Hypothalamus (tissue), 51 donors: ENCODE measurements at places on chromosomes 2 and 18.

DNA sequence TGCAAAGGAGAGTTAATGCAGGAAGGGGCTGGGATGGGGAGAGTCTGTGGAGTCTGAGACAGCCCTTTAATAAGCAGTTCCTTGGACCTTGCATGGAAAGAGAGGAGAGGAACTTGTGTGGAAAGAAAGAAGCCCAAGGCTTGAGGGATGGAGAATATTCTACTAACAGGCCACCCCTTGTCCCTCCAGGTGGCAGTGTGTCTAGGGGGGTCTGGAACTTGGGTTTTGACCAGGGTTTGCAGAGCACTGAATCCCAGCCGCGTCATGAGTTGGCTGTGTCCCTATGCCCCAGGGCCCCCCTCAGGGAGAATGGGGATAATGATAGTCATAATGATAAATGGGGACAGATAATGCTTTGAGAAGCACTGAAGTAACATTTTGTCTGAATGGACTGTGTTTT lies 15.0 kb downstream of the TCF7L1 start:
- DNase-seq, result no peak

DNA sequence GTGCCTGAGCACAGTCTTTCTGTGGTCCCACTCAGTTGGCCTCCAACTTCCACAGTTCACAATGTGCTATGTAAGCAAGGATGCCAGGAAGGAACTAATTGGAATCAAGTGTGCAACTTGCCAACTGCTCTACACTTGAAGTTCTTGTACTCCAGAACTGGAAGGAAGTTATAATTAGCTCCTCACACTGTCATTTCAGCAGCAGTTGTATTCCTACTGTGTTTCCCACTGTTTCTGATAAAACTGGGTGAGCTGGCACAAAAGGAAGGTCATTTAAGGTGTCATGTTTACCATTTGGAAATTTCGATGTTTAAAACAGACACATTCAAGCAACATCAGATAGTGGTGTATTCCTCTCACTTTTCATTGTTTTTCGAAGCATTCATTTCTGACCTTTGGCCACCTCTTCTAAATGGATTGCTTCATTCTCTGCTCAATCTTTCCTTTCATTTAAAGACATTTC lies 84.2 kb downstream of the ANTXR1 start:
- no peak for DNase-seq

- DNase-seq, result peak; percentile 90
Measured at GRCh38 chr2:43219383-43220228, 6.8 kb downstream of the ZFP36L2 start.

DNA sequence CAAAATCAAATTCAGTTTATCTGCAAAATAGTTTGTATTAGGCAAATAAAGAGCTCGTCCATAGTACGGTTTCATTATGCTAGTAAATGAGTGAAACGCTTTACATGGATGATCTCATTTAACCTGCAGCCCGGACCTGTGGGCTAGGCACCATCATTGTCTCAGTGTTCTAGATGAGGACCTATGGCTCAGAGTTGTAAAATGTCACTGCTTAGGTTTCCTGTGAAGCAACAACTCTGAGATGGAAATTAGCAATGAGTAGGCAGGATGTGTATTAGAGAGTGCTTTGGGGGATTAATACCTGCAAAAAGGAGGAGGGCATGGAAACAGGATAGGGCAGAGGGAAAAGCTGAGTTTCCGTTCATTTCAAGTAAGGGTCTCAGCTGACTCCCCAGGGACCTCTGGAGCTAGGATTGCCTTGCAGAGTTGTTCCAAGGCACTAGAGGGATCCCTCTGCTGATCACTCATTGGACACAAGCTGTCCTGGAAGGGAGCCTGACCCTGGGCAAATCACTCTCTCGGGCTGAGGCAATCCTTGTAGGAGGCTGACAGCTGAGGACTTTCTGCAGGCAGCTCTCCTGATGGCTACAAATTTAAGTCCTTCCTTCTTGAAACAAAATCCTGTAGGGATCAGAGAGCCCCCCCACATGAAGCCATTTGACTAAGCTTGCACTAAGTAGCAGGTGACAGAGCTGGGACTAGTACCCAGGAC lies 58.8 kb upstream of the SIX2 start:
- DNase-seq, result no peak

DNA sequence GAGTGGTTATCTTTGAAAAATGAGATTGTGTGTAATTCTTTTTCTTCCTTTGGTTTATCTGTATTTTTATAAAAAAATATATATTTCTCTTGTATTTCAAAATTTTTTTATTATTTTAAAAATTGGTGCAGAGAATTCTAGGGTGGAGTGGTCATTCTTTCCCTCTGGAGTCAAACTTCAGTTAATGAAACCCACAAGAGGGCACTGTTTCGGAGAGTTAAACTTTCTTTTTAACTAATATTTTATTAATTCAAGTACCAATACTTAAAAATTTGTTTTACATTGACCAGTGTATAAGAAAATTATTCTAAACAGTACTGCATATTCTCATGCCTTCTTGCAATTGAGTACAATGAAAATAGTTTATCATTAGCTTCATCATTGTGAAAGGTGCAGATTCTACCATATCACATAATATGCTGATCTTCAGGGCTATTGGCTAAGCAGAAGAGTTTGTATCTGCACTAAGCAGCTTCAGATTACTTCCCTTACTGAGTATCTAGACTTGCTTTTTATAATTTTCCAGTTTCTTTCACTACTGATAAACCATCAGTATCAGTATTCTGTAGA lies 50.1 kb downstream of the HS1BP3 start:
- no peak for DNase-seq

DNA sequence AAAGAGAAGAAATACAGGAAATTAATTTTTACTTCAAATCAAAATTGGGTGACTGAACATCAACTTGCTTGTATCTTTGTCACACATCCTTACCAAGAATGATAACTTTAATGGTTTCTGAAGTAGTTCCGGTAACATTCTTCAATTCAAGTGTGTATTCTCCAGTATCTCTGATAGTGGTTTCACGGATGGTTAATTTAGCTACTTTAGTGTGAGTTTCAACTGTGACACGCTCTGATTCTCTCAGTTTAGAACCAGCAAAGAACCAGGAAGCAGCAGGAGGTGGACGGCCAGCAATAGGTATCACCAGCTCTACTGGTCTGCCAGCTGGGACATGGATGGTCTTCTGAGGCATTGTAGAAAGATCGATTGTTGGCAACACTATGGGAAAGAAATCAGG lies 62.3 kb downstream of the PLEKHA3 start:
- DNase-seq, result no peak

- no peak for DNase-seq
Measured at GRCh38 chr2:15937882-15938802, 2.2 kb upstream of the MYCN start.

- no peak for DNase-seq
Measured at GRCh38 chr2:75562513-75562864, 1.8 kb upstream of the EVA1A start.

DNA sequence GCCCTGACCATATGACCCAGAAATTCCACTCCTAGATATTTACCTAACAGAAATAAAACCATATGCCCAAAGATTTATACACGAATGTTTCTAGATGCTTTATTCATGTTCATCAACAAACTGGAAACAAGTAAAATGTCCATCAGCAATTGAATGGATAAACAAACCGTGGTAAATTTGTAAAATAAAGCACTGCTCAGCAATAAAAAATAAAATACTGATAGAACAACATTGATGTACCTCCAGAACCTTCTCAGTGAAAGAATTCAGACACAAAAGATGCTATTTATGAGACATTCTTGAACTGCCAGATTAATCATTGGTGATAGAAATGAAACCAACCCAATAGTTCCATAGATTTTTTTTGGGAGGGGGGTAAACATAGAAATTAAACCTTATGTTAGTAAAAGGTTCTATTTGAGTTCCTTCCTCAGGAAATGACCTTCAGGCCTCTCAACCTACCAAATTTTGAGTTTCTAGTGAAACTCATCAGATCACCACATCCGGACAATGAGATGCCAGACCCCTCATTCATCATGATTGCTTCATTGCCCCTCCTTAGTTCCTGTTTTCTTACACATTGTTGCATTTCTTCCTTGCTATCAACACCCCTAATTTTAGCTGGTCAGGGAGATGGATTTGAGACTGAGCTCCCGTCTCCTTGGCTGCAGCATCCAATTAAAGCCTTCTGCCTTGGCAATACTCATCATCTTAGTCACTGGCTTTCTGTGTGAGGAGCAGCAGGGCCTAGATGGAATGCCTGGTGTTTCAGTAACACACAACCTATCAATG lies 203.5 kb downstream of the LPIN1 start:
- DNase-seq, result no peak

DNA sequence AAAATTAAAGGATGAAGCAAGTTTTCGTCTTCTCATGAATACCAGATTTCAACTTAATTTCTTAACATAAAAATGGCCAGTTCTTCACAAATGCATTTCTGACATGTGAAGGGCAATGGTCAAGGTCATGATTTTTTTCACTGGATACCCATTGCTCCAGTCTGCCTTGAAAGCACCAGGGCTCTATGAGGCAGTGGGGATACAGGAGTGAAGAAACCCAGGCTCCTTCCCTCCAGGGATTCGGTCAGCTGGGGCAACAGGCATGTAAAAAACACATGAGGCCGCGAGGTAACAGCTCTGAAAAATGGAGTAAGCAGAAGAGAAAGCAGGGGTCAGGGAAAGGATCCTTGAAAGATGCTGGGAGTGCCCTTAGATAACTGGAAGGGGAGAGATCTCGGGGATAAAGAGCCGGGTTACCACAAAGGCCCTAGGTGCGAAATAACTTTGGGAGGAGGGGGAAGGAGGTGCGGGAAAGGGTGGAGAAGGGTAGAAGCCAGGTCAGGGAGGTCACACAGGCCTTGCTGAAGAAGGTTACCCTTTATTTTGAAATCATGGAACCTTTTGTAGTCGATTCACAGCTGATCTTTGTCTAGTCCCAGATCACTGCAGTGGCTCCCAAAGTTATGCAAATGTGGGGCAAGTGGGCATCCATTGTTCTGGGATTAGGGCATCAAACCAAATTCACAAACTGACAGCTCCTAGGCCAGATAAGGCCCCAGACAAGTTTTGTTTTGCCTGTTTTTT lies 5.2 kb upstream of the SPRED2 start:
- no peak for DNase-seq

DNA sequence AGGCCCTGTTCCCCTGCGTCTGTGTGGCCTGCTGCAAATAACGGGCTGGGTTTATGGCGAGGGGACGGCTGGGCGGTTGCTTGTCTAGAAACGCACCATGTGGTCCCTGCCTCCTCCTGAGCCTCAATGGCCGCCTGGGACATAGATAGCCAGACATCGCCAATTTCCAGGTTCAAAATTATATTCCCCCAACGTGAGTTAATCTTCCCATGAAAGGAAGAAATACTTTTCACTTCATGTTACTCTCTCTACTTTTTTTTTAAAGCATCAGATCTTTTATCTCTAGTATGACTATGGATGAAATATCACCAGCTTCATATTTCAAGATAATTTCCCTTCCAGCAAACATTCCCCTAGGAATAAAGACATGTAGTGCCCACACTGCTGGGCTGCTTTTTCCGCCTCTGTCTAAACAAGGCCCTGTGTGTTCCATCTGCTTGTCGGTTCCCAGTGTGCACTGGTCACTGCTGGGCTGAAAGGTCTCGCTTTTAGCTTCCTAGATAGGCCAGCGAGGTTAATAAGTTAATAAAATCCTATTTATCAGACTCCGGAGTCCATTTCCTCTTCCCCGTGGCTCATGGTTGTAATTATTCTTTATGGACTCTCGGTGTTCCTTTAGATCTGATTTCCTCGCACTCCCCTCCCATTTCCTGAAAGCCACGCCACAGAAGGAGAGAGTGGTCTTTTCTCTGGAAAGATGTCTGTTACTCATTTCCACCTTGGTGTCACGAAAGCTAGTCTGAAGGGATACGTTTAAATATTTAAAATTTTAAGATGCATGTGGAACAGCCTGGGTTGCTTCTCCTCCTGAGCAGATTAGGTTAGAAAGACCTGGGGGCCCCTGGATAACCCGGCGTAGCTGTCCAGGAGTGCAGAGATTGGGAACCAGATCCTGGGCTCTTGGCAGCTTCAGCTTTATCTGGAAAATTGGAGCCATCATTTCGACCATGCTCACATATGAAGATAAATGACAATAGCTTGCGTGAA lies 196.6 kb upstream of the COPS8 start:
- no peak for DNase-seq

DNA sequence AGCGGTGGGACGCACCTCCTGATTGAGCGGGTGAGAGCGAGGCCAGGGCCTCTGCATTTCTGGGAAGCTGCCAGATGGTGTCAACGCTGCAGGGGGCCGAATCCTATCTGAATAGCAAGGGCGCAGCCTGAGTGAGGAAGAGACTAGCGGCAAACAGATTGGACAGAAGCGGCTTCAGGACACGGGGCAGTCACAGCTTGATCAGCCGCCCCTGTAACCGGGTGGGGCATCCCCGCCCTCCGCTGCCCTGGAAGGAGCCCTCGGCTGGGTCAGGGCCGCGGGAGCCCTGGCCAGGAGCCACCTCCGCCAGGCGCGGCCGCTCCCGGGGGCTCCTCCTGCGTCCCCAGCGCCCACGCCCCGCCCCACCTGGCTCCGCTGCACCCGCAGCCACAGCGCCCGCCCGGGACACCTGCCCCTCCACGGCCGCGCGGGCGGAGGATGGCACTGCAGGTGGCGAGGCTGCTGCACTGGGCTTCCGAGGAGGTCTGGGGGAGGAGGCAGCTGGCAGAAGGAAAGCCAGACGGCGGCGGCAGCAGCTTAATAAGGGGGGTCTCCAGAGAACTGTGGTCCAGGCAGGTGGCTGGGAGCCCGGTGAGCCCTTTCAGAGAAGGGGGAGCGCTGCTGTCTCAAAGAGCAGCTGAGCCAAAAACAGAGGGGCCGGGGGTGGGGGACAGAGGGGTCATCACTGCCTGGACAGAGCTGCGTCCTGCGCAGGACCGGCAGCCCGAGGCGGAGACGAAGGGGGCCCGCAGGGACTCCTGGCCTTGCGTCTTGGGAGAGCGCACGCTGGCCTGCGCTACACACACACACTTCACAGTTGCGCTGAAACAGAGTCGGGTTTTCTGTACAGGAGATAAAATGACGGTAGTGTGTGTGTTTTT lies 18.8 kb upstream of the SOX11 start:
- DNase-seq, result no peak

- DNase-seq, result no peak
Measured at GRCh38 chr2:109670556-109671411, 56.6 kb downstream of the SOWAHC start.

DNA sequence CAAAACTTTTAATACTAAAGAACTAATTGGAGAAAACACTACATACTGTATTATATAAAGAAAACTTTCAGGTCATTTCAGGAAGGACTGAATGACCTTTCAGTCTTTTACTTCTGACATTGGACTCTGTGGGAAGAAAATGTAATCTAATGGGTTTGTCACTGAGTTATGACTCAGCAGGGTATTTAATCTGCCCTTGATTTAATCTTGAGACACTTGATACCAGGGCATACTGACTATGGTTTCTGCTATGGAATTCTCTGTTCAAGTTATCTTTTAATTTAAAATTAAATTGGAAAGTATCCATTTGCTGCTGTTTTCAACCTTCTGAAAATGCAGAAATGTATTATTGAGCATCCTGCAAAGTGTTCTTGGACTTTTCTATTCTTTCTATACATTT lies 354.2 kb upstream of the GALNT5 start:
- no peak for DNase-seq

DNA sequence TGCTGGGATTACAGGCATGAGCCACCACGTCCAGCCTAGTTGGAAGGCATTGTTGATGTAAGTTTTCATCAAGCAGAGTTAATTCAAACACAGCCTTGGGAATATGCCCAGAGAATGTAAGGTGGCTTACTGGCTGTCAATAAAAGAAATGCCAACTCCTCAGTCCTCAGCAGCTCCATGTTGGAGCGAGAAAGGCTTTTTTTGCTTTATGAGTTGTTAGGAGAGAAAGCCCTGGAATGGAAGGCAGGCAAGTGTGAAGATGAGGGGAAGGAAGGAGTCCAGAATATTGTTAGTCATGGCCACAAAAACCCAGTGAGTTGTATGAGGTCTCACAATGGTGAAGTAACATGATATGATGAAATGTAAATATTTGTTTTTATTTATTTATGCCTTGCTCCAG lies 57.1 kb downstream of the MAP4K4 start:
- DNase-seq, result no peak
